ENCODE measurements at places on chromosomes 1 and 21. TPM values are rescaled to one million over a fixed set of nuclear protein-coding genes. Genes with fewer than 3 reads are reported as not detected.

MTF1 gene
- polyA plus RNA-seq: 5.6 TPM

CYP4X1 gene
- 3.7 TPM for polyA plus RNA-seq

IL12RB2 gene
- 1.0 TPM for polyA plus RNA-seq

AMPD1 gene
- 122 TPM for polyA plus RNA-seq

RPTN gene
- not detected for polyA plus RNA-seq

PSMG1 gene
- 33.5 TPM for polyA plus RNA-seq

Data from forelimb muscle (tissue), 1 donor.